Stimulated activated CD8-positive, alpha-beta memory T cell treated with anti-CD3 and anti-CD28 coated beads, Interleukin-4, amount 100 ng/mL, for 4 hours (primary cell): ENCODE measurements at places on chromosomes 12 and 14.

DNA sequence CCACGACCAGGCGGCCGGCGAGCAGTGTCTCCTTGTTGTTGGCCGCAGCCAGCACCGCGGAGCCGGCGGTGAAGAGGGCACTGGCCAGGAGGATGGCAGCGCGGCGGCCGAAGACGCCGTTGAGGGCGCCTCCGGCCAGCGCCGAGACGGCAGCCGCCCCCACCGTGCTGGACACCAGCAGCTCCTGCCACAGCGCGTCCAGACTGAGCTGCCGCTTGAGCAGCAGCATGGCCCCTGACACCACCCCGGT is 691 bp downstream of the SLC2A13 start:
- DNase-seq: no peak

GRCh38 chr14:22908601-22909000 is 10.3 kb downstream of the RBM23 start:
- DNase-seq: no peak

GRCh38 chr12:13195250-13195649 is 1.3 kb upstream of the EMP1 start:
- no peak for DNase-seq

- no peak for DNase-seq
Observed at GRCh38 chr12:106141452-106141851, 2.7 kb upstream of the NUAK1 start.

- DNase-seq: no peak
Observed at GRCh38 chr14:49479432-49479831, 106.7 kb downstream of the RPS29 start.

DNA sequence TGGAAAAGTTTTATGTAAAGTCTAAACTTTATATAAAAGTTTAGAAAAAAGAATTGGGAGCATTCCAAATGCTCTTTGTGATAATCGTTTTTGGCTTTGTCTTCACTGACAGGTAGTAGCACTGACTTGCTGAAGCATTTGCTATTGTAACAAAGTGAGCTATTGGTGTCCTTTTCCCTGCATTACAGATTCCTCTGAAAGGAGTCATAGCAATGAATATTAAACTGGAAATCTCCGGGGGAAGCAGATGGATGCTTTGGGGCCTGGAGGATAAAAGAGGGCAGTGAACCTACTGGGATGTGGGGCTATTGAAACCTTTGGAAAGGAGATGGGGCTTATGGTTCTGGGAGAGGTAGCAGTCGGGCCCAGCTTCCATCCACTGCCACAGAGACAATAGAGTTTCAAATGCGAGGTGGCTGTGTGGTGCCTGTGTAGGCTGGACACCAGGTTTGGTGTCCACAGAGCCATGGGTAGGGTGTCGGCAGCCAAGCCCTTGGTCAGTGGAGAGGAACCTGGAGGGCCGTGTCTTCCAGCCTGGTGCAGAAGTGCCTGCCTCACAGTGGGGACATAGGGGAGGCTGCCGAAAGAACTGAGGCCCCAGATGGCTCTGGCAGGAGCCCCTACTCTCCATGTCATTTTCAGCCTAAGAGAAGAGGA is 10.1 kb downstream of the GSG1 start:
- DNase-seq: no peak

DNA sequence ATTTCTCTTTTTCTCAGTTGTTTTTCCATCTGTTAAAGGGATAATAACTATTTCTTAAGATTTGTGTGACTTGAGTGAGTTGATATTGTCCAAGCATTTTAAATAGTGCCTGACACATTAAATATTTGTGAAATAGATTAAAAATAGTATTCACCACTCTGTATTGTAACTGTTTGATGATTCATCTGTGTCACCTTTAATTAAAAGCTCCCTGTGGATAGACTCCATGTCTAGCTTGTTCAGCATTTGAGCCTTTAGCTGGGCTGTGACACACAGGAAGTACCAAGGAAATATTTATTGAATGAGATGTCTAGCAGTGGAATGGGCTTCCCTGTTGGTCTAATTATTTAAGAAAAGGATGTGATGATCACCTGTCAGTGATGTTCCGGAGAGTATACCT is 1.8 kb upstream of the GLIPR1L2 start:
- DNase-seq: no peak

DNA sequence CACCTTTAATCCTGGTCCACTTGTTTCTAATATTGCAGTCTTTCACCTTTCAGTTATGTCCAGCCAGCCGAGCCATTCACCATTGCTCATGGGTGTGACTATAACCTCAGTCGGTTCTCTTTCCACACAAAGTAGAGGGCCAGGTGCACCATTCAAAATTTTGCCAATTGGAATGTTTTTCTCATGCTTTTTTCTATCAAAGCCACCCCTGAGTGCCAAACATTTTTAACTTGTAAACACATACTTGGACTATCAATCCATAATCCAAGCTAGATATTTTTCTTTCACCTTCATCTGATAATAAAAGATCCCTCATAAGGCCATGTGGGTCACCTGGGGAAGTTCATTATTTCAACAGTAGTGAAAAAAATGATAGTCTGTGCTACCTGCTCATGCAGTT is 52.4 kb downstream of the CCER1 start:
- no peak for DNase-seq

- DNase-seq: no peak
Observed at GRCh38 chr12:113161415-113162016, 12.0 kb downstream of the CFAP73 start.

DNA sequence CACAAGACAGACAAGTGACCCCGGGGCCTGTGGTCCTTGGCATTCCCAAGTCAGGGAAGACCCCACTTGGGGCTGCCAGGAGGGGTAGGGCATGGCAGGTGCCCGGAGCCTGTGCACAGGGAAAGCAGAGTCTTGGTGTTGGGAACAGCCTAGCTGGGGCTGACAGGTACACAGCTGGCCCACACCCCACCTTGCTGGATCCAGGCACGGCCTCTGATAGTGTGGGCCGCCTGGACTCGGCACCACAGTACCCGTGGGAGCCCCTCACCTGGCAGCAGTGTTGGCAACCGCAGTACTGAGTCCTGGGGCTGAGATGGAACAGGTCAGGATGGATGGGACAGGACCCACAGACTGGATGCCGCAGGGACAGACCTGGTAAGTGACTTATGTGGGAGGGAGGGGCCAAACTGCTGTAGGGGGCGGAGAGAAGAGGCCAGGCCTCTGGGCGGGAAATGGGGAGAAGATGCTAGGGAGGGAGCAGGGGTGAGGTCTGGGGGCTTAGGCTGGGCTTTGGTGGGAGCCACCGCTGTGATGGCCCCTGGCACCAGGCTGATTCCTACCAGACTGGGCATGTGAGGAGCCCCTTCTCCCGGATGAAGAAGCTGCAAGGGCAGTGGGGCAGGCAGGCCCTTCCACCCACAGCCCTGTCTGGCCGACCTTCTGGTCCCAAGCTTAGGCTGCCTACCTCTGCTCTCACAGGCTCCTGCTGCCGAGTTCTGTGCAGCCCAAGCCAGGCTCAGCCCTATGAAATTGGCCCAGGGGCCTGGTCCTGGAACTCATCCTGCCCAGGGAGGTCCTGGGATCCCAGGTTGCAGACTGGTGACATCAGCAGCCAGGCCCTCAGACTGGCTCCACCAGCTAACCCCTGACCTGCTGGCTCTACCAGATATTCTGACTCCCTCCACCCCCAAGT is at the start of gene TGM1:
Gene TGM1, minus strand, starts transcription at position 357 of the 913 bp plus-strand sequence. CDS start 825 bp downstream, outside the sequence.
- no peak for DNase-seq

GRCh38 chr12:131756441-131756840 is 45.6 kb downstream of the SFSWAP start:
- no peak for DNase-seq

DNA sequence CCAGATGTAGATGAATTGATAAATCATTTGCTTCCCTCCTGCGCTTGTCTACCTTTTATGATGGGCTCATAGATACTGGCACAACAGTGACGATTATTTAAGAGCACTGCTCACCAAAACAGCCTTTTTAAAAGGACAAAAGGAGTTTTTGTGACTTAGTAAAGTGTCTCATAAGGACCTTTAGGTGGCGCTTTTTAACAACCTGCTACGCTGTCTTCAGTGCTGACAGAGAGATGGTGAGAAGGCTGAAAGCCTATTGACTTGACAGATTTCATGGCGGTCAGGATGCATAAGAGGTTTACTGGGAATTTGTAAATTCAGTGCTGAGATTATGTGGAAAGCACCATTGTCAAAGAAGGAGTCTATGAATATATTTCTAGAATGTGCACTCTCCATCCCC is 87.6 kb downstream of the SLC15A5 start:
- no peak for DNase-seq

DNA sequence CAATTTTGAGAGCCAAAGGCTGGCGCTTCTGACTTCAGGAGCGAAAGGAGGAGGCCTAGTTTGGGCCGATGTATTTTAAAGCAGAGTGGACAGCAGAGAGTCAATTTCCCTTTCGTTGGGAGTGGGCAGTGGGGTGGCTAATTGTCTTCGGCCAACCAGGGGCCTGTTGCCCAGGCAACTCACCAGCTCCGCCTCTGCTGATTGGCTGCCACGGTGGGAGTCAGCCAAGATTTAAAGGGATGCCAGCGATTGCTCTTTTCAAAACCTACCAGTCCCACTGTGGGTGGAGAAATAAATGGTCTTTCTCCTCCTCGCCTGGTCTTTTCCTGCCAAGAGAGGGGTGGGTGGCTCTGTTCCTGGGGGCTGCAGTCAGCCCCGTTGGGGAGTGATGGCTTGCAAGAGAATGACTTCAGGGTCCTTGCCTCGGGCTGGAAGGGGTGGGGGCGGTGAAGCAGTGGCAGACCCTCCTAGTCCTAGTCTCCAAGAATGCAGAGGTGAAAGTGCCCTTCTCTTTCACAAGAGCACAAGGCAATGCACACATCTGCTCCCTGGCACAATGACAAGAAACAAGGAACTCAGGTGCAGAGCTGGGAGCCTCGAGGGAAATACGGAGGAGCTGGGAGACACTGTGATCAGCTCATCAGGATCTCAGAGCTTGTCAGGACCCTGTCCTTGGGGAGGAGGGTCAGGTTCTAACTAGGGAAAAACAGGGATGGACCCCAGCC is 37.7 kb downstream of the RASAL1 start:
- no peak for DNase-seq

DNA sequence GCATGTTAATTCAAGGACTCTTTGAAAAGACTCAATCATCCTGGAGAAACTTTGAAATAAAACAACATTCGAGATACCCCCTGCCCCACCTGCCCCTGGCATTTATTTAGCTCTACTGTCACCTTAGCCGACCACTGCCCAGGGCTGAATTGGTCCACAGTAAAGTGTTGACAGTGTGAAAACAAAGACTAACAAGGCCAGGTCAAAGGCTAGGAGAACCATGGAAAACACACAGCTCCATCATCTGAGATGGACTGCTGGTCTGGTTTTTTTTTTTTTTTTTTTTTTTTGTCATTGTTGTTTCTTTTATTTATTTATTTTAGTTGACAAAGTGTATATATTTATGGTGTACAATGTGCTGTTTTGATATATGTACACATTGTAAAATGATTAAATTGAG is 25.7 kb downstream of the GSTZ1 start:
- DNase-seq: no peak

GRCh38 chr12:108462686-108463085 is 52.4 kb upstream of the FICD start:
- DNase-seq: no peak

GRCh38 chr12:3077572-3078081 is 448 bp downstream of the TSPAN9 start:
- DNase-seq: no peak
